GM12891 (cell line): ENCODE measurements at places on chromosomes 11 and 22.

DNA sequence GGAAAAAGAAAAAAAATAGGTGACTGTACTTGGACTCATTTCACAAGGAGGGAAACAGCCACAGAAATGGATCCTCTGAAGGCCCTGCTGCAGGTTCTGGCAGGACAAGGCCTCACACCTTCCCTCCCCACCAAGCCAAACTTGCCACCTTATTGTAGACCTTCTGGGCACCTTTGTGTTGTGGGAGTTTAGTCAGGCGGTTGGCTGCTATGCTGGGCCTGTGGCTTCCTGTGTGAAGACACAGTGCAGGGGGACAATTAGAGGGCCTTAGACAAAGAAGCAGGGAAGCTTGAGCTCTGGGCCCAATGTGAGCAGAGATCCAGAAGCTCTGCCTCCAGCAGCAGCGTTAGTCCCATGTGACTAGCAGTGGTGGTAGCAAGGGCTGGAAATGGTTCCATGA lies 4.2 kb downstream of the RAB1B start:
- DNase-seq: no peak

GRCh38 chr11:10499452-10499851 lies 41.5 kb downstream of the RNF141 start:
- no peak for DNase-seq

DNA sequence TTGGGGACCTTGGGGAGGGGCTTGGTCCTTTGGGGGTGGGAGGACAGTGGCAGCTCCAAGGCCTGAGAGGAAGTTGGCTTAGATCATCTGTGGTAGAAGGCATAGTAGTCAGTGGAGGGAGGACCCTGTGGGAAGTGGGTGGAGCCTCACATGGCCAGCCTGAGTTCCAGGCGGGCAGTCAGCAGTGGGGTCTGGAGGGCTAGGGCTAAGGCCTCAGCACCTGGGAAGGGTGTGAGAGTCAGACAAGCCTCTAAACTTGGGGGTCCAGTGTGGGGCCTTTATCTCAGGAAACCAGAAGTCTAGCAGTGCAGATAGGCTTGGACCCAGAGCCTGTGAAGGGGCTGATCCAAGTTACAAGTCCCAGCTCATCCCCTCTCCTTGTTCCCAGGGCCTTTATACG lies 4.0 kb downstream of the NLRX1 start:
- no peak for DNase-seq

DNA sequence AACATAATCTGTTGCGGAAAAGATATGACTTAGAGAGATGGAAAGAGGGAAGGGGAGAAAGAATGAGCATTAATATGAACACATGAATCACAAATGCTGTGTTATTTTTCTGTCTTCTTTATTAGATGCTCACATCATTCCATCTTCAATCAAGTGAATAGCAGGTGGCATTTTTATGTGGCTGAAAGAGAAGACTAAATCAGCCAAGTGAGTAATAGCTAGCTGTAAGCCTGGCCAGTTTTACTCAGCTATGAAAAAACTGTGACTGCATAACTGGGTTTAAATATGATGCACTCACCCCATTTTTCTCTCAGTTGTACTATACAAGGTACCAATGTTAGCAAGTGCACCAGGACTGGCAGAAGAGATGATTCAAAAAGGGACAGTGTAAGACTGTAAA lies 571.1 kb downstream of the JRKL start:
- no peak for DNase-seq

DNA sequence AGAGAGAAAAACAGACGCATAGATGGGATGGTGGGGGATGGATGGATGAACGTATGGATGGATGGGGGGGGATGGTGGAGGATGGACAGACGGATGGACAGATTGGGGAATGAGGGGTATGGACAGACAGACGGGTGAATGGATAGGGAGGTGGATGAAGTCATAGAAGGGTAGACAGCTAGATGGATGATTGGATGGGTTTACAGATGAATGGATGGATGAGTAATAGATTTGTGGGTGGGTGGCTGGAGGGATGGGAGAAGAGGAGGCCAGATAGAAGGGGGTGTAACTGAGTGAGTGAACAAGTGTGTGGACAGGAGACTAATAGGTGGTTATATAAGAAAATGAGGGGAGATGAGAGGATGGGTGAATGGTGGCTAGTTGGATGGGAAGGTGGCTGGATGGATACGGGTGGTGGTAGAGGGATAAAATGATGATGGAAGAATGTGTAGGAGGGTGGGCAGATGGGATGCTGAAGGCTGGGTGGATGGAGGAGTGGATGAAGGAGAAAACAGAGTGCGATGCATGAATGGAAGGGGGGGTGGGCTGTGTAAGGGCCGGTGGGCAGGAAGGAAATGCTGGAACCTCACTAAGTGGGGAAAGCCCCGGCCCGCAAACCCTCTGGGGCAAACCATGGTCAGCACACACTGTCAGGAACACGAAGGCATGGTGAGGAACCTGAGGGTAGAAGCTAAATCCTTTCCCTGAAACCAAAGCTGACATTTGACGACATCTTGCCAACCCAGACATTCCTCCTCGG lies 21.6 kb downstream of the ARVCF start:
- no peak for DNase-seq

- DNase-seq: peak; percentile 10
Measured at GRCh38 chr22:29224859-29225410, 19.2 kb downstream of the EMID1 start.

GRCh38 chr11:34145073-34145472 lies 39.6 kb downstream of the NAT10 start:
- no peak for DNase-seq

GRCh38 chr11:64743591-64744543 lies at the start of gene RASGRP2:
TSS of gene RASGRP2 (minus strand) at chr11:64744142. CDS start at chr11:64742866, 1,276 bp downstream.
- DNase-seq: peak; percentile 73

GRCh38 chr11:106473089-106473722 lies 395.7 kb downstream of the AASDHPPT start:
- no peak for DNase-seq

DNA sequence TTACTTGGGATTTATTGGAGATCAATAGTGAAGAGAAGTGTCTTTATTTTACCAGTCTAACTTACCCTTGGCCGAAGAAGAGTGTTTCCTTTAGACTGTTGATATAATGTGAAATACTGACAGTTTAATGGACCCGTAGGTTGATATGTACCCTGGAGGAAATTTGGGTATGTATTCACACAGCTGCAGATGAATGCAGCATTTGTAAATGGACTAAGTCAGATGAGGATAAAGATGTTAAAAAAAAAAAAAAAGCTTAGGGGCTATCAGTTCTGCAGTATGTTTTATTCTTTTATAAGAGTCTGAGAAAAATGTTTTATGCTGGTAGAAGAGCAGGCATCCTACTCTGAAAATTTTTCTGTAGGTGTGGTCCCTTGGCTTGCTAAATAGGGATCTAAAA lies 2.7 kb downstream of the REXO2 start:
- no peak for DNase-seq

GRCh38 chr11:118615976-118616371 lies 8.6 kb downstream of the PHLDB1 start:
- DNase-seq: no peak

GRCh38 chr22:47166446-47167016 lies 404.1 kb downstream of the TBC1D22A start:
- no peak for DNase-seq

DNA sequence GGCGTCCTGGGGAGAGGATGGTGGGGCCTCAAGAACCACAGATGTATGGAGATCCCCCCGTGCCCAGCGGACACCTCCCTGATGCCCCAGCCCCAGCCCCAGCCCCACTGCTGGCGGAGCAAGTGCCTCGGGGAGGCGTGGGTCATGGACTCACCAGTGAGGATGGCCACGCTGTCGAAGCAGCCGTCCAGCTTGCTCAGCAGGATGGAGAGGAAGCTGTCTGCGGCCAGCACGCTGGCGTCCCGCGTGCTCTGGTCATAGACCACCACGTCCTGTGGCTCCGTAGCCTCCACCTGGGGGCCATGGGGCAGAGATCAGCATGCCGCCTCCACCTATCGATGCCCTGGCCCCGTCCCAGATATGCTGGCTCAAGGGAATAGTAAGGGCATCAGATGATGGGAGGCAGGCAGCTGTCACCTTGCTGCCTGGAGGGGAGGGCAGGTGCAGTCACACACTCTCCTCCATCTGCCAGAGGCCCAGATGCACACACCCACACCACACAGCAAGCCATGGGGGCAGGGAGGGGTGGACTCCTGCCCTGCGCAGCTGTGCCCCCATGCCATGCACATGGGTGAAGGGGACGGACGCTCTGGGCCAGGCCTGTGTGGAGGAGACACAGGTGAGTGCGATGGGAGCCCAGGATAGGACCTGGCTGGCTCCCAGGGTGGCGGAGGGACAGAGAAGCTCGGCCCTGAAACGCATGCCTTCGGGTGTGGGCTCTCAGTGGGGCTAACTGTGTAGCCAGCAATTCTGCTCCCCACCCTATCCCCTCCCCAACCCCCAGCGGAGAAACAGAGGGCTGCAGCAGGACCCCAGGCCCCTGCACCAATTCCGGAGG lies 8.2 kb downstream of the DUSP8 start:
- DNase-seq: no peak

DNA sequence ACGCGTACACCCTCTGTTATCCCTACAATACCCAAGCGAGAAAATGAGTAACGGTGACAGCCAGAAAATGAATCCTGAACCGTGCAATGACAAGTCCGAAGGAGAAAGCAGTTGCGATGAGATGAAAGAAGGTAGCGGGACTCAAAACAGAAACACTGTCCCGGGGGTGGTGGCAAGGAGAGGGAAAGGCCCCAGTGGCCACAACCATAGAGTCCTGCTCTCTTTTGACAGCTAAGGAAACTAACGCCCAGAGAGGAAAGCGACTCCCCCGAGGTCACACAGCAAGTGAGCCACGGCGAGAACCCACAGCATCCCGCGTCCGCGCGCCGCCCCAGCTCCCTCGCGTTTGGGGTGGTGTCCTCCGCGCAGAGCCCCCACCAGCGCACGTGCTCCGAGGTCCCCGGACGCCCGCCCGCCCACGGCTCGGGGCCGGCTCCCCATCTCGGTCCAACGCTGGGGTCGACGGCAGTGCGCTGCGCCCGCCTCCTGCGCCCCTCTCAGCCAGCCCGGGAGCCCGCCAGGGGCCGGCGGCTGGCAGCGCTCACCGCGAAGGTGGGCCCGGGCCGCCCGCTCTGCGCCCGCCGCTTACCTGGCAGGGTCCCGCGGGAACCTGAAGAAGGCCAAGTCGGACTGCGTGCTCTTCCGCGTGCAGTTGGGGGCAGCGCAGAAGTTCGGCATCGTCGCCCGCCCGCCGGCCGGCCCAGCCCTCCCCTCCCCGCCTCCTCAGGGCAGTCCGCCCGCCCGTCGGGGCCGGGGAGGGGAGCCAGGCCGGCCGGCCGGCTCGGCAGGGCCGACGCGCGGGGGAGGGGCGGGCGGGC lies 564 bp downstream of the THAP12 start:
- peak; percentile 26 for DNase-seq

DNA sequence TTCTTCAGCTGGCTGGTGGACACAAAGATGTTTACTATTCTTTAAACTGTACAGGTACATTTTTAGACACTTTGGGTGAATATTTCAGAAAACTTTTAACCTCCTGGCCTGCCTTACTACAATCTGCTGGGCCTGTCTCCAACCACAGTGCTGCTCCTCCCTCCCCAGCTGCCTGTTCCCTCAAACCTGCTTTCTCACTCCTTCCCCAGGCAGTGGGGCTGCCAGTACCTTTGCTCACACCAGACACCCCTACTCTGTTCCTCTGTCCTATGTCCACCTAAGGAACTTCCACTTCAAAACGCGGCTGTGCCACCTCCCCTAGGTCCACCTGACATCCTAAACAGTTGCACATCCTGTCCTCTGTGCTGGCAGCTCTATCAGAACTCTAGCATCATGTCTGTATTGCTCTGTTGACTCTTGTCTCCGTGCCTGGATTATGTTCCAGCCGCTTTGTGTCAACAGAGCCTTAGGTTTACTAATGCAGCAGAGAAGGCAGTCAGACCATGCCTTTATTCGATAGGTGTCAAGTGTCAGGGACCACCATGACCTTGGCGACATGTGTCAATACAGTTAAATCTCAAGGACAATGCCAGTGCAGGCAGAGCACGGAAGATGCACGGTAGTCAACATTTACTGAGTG lies 13.4 kb downstream of the ZP1 start:
- DNase-seq: no peak

DNA sequence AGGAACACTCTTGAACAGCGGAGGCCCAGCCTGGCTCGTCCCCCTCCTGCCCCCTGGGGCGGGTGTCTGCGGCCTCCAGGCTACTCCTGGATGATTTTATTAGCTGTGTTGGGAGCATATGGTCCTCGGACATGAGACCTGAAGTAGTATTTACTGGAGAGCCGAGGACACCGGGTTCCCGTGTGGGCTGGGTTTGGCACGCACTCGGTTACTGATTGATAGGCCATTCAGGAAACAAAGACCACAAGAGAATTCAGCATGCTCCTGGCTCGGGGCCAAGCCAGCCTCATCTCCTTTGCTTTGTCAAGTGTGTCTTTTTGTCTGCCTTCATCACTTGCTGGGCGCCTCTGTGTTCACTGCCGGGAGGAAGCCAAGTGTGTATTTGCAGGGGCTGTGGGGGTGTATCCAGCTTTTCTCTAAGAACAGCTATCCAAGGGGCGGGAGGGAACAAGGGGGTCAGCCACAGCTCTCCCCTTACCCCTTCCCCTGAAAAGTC lies 9.7 kb downstream of the FXYD2 start:
- no peak for DNase-seq

GRCh38 chr11:77542296-77542695 lies 47.5 kb upstream of the AQP11 start:
- DNase-seq: no peak

DNA sequence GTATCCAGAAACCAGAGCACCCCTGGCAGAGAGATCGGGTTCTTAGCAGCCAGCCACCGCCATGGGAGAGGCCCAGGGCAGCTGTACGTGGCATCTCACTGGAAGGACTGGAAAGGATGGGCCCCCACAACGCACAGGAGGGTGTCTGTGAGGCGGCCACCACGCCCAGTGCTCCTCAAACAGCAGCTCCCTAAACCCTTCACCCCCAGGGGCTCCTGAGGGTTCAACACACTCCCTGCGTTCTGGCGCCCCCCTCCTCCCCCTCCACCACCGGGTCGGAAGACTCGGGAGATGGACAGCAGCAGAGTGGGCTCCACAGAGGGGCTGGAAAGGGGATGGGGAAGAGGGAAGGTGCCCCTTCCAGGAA lies 1.1 kb downstream of the MAPK12 start:
- no peak for DNase-seq

DNA sequence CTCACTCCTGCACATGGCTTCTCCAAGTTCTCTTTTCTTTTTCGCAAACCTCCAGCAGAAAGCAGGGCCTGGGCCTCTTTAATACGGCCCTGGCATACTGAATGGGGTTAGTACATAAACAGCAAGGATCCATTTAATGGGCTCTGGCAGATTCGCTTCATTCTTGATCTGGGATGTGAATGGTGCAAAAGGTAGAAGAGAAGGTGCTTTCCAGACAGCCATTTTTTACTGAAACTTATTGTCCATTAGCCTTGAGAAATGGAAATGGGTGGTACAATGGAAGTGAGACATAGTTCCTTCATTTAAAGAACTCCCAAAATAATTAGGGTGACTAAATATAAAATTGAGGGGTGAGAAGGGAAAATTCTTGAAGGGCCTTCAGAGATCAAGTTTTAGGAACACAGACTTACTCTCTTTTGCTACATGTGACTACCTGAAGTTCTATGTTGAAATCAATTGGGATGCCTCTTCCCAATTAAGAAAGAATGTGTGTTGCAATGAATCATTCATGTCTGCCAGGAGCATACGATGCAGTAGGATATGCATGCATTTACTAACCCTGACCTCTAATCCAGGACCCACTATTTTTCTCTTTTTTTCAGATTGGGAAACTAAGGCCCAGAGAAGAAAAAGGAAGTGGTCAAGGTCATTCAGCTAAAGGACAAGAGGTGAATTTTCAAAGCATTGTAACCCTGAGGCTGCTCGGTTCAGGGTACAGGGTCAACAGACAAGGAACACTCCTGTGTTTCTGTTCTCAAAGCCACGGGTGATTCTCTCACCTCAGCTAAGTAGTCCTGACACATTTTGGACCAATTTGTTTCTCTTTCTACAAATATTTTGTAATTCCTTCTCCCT lies 144.1 kb downstream of the BBOX1 start:
- DNase-seq: no peak
